ENCODE measurements at places on chromosomes 4 and X.

DNA sequence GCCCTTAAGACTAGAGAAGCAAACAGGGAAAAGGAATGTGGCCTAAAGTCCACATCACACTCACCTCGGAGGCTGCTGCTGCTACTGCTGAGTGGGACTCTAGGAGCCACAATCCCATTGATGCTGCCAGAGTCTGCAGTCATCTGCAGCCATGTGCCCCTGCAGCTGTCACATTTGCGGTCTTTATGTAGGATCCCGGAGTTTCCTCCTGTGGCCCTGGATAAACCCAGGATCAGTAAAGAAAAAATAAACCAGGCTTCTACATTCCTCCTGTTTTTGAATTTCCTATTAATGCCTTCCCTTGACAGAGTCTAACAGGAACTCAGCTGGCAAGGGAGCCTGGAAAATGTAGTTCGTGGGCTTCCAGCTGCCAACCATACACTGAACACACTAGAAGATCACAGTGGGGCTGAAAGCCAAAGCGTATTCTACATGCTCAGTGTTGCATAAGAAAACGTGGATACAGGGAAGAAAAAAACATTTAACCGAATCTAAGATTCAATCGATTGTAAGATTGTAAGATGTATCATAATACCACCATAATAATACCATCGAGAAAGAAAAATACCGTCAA lies 10.3 kb upstream of the PHEX start:
- DNase-seq = no peak

DNA sequence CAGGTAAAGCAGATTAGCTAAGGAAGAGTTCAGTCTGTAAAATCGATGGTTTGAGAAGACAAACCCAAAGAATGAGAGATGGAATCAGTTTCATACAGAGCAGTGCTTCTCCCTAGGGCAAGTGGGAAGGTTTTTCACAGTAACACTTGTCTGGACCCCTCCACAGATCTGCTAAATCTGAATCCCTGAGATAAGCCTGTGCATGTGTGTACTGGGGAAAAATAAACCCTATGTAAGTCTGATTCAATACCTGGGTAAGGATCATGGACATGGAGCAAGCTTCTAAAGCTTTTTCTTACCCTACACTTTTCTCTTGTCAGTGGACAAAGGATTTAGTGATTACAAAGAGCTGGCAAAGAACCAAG lies 13.6 kb downstream of the ELOVL6 start:
- no peak for DNase-seq

DNA sequence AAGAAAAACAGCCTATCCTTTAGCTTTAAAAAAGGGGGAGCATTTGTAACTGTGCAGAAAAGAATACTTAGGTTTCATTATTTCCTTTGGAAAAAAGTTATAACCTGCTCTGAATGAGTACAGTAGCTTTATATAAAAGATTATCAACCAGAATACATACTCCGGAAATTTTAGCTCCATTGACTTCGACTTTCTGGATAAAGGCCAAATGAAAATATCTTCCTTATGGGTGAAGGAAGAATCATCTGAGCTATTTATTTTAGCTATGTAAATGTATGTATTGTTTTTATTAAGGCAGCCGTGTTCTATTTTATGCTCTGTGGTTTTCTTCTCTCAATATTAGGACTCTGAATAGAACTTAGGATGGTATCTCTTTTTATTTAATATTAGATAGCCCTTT lies 69.0 kb upstream of the ETNPPL start:
- peak; percentile 17 for DNase-seq

DNA sequence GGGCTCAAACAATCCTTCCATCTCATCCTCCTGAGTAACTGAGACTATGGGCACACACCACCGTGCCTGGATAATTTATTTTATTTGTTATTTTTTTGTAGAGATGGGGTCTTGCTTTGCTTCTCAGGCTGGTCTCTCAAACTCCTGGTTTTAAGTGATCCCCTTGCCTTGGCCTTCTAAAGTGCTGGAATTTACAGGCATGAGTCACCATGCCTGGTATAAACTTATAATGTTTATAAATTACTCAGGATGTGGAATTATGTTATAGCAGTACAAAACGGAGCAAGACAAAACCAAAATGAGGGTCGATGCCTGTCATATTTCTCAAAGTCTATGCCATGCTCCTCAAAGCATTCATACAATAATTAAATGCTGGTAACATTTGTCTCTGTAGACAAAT lies 29.8 kb upstream of the TEX13C start:
- no peak for DNase-seq

- DNase-seq = no peak
These were observed 19.4 kb downstream of the SH3TC1 start for GRCh38 chr4:8218371-8219031.

- no peak for DNase-seq
These were observed 20.2 kb upstream of the LIMCH1 start for GRCh38 chr4:41517747-41518146.

- no peak for DNase-seq
These were observed 794.8 kb upstream of the LCORL start for GRCh38 chr4:18816228-18816895.

DNA sequence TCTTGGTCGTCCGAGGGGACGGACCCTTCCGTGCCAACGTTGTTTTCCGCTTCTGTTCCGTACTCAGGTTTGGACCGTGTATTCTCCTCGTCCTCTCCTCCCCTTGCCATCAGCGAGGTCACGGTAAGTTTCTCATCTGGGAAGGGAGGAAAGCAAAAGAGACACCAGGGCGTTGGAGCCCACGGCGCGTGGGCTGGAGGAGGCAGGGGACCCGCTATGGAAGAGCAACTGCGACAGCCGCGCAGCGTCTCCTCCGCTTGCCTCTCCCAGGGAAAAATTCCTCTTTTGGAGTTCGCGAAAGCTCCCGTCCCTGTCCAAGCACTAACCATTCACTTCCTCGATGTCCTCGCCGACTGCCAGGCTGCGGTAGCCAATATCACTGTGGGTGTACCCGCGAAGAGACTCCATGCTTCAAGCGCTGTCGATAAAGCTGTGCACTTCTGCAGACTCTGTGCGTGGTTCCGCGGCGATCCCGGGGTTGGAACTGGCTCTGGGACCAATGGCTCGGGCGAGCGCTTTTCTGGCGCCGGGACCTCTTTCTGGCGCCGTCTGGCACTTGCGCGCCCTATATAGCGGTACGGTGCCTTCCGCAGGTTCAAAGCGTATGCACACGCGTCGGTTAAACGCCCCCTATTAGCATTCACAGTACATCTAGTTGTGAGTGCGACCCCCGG lies at the start of gene ESX1:
Gene ESX1, minus strand, starts transcription at position 492 of the 674 bp plus-strand sequence. Its CDS starts 84 bp downstream, at position 408.
- DNase-seq = peak; percentile 12

- peak; percentile 67 for DNase-seq
These were observed 235.4 kb downstream of the MAML3 start for GRCh38 chr4:139918591-139918990.

DNA sequence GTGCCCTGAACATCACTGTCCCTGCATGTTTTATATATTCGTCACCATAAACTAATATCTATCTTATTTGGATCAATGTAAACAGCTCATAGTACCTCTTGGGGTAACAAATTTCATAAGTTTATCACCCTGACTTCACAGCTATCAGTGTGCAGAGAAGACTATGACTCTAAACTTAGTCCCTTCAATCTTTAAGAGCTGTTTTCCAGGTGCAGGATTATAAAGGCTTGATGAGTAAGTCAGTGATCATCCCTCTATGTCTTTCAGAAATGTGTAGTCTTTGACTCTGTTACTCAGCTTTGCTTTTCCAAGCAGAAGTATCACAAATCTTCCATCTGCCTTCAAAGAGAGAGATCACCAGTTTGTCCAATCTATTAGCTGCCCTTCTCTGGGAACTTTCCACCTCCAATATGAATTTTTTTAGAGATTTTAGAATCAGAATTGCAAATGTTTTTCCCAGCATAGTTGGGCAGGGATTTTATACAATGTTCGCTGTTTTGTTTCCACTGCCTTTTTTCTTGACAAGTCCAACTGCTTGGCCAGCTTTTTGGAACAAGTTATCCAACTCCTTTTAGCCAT lies 45.1 kb upstream of the TSPAN7 start:
- DNase-seq = no peak

- no peak for DNase-seq
These were observed 593.8 kb upstream of the DIPK2B start for GRCh38 chrX:45794323-45794994.

DNA sequence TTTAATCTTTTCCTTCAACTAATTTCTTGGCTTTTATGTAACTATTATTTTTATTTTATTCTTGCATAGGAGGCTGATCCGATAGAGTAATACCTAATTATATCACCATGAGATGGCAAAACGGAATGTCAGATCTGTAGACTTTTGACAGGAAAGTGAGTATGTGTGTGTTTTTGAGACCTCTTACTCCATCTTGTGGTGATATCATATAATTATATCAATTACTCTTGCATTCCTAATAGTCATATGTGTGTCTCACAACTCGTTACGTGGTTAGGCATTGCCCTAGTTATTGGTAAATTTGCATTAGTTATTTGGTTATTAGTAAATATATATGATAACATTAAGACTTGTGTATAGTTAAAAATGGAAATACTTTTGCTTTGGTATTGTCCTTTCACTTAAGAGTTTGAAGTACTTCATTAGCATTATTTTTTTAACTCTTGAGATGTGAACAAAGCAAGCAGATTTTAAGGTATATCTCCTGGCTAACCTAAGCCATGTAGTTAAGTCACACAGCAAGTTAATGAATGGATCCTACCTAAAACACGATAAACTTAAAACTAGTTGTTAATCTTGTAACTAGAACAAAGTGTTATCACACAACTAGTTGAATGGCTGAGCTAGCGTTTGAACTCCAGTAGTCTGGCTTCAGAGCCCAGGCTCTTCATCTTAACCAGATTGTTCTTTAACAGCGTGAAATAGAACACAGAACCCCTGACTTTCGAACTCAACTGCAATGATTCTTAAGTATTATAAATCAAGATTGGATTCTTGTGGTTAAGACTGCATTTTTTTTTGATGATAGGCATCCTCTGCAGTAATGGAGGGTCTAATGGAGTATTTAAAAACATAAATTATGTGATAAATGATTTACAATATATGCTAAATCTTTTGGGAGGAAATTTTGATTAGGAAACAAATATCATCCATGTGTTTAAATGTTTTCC lies 67.1 kb downstream of the PGRMC2 start:
- peak; percentile 86 for DNase-seq

DNA sequence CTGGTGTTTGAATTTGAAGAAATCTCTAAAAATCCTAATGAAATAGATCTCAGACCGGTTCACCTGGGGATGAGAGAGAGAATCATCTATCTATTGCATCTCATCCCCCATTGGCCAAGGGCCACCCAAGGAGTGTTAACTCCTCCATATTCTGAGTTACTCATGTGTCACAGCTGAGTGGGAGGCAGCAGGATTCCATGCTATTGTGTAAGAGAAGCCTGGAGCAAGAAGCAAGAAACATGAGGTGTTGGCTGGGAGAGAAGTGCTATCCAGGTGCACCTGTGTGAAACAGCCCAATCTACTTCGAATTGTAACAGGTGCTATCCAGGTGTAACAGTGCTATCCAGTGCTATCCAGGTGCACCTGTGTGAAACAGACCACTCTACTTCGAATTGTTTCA lies 150.3 kb upstream of the MAOA start:
- no peak for DNase-seq

DNA sequence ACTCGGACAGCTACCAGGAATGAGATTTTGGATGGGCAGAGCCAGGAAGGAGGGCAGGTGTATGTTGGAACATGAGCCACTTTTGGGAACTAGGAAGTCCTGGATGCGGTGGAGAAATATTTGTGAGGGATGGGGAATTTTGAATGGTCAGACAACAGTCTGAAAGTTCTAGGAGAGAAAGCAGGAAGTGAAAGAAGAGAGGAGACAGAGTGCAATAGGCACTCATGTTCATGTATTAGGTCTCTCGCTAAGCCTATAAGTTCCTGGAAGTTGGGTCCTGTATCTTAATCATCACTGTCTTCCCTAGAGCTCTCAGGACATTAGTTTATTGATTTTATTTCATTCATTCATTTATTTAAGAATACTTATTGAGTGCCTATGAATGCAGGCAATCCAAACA lies 65.7 kb upstream of the CITED1 start:
- no peak for DNase-seq

DNA sequence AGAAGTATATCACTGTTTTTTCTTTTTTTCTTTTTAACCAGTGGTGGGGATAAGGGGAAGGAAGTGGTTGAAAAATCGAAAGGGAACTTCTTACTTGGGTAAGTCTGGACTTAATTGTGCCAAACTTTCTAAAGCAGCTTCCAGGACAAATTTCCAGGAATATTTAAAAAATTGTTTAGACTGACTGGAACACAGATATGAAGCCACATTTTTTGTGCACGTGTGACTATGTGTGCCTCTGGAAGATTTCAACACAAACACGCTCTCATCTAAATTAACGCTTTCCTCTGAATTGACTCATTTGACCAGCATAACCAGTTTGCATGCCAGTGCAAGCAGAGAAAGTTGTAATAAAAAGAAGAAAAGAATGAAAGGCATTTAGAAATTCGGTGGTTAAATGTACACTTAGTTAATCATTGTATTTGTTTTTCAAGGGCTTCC lies 18.8 kb upstream of the YTHDC1 start:
- DNase-seq = peak; percentile 65

- DNase-seq = peak; percentile 25
These were observed 70.8 kb downstream of the RWDD4 start for GRCh38 chr4:183588169-183588675.

DNA sequence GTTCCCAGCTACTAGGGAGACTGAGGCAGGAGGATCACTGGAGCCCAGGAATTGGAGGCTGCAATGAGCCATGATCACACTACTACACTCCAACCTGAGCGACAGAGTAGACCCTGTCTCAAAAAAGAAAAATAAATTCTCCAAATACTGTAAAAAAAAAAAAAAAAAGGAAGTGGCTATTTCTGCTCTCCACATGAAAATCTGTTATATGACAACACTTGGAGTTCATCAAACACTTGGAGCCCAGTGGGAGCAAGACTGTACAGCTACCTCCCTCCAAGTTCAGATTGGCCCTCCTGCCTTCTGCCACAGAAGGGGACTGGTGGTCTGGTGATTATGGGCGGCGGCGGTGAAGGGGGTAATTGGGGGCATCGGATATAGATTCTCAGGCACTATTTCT lies 9.0 kb upstream of the CLDN34 start:
- DNase-seq = no peak

GRCh38 chr4:13118633-13119032 lies 365.5 kb downstream of the RAB28 start:
- DNase-seq = no peak

GRCh38 chrX:13985697-13986435 lies 43.8 kb downstream of the GEMIN8 start:
- no peak for DNase-seq

DNA sequence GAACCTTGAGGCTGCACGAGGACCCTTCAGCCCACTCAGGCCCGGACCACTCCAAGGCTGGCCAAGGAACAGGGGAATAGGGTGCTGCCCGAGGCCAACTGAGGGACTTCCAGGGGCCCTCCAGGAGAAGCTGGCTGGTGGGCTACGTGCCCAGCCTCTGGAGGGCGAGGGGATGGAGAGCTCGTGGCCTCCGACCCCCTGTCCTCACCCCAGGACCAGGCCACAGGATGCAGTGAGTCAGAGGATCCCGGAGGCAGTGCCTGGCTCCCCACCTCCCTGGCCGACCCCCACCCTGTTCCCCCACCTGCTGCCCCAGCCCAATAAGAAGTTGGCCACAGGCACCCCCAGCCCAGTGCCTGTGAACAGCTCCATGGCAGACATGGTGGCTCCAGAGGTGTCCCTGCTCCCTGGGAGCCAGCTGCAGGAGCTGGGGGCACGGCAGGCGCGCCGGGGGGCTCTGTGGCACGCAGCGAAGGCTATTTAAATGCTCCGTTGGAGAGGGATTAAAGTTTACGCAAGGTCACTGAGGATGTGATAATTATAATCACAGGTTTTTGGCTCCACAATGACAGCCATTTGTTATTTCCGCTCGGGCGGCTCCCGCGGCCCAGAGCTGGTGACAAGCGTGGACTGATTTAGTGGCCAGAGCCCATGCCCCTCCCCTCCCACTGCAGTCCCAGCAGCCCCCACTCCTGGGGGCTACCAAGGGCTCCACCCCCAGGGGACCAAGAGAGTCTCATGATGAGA lies 95.7 kb upstream of the NKX1-1 start:
- DNase-seq = no peak

Data from choroid plexus epithelial cell (primary cell).